ENCODE measurements at places on chromosomes 5 and 9.

DNA sequence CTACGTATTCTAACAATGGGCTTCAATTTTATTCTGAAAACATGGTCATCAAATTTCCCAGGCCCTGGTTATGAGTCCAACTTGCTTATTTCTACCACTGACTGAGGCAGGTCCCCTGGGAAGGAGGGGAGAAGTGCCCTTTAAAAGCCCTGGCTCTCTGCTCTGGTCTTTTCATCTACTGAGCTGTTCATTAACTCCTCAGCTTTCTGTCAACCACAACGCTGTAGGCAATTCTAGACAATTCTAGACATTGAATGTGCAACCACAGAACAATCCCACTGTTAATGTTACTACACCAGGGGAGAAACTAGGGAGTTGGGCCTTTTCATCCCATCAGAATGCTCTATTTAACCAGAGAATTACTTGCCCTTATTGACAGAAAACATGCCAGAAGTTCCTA lies 10.0 kb downstream of the MOCS2 start:
- H3K4me3 ChIP-seq: no peak overlapping the region
- H3K36me3 ChIP-seq: peaks cover 57% of the 10 kb centered on the region
- H3K27ac ChIP-seq: no peak overlapping the region
- H3K27me3 ChIP-seq: no peaks in the 10 kb centered on the region
- H3K4me1 ChIP-seq: no peaks in the 10 kb centered on the region

DNA sequence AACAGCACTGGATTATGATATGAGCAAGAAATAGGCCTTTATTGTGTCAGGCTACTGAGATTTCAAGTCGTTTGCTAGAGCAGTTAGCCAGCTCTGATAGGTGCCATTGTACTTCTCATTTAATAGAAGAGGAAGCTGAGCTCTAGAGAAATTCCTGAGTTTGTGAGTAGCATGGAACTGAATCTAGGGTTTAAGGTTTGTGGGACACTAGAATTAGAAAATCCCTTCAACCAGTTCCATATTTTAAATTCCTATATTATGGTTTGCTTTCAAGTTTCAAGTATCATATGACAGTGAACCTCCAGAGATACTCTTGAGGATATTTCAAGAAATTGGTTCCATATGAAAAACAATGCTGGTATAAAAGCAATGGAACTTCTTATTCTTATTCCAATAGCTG lies 87.6 kb downstream of the ANKRD55 start:
- H3K4me1 ChIP-seq: no peaks in the 10 kb centered on the region
- DNase-seq: no peak
- H3K36me3 ChIP-seq: no peaks in the 10 kb centered on the region
- H3K27ac ChIP-seq: no peak overlapping the region

GRCh38 chr5:116472274-116472673 lies 102.3 kb downstream of the SEMA6A start:
- no peaks in the 10 kb centered on the region for H3K36me3 ChIP-seq
- H3K4me3 ChIP-seq: no peak overlapping the region
- H3K27me3 ChIP-seq: no peaks in the 10 kb centered on the region
- H3K4me1 ChIP-seq: no peaks in the 10 kb centered on the region
- no peak for DNase-seq
- H3K27ac ChIP-seq: no peak overlapping the region

GRCh38 chr9:88757406-88758010 lies 222.5 kb downstream of the NXNL2 start:
- no peak for DNase-seq
- no peaks in the 10 kb centered on the region for H3K36me3 ChIP-seq
- H3K27ac ChIP-seq: no peak overlapping the region
- H3K4me3 ChIP-seq: no peak overlapping the region

GRCh38 chr5:56534102-56534829 lies 281.1 kb upstream of the MAP3K1 start:
- H3K4me1 ChIP-seq: peaks cover 42% of the 10 kb centered on the region
- DNase-seq: no peak
- no peak overlapping the region for H3K4me3 ChIP-seq

GRCh38 chr9:79896390-79896980 lies 324.7 kb downstream of the TLE4 start:
- DNase-seq: no peak
- no peak overlapping the region for H3K27ac ChIP-seq
- no peak overlapping the region for H3K4me3 ChIP-seq
- no peaks in the 10 kb centered on the region for H3K4me1 ChIP-seq

DNA sequence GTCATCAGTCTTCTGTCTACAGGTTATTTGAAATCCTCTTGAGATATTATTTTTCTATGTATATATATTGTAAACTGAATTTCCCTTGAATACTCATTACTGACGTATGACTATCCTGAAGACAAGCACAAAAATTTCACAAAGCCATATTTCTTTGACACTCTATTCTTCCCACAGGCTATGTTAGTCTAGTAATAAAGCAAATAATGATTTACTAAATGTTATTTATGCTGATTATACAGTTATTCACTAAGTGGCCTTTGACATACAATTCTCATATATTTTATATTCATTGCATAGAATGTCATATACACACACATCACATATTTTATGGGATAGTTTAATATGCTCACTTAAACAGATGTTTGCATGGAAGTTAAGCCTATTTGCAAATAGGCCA lies 793.0 kb upstream of the GRAMD2B start:
- no peak for DNase-seq
- no peak overlapping the region for H3K4me3 ChIP-seq
- no peaks in the 10 kb centered on the region for H3K36me3 ChIP-seq
- H3K27me3 ChIP-seq: no peaks in the 10 kb centered on the region
- H3K4me1 ChIP-seq: no peaks in the 10 kb centered on the region
- no peak overlapping the region for H3K27ac ChIP-seq

DNA sequence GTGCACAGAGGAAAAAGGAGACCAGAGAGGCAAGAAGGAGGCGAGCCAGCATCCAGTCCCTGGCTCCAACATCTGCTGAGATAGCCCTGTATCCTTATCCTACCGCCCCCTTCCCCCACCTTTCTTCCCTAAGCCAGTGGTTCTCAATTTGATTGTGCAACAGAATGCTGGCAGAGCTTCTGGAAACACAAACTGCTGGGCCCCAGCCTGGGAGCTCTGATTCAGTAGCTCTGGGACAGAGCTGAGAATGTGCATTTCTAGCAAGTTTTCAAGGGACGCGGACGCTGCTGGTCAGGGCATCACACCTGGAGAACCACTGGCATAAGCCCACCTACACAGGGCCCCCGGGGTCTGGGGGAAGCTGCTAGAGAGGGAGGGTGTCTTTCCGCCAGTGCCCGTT lies 21.1 kb downstream of the AK8 start:
- H3K4me1 ChIP-seq: peaks cover 12% of the 10 kb centered on the region
- DNase-seq: peak; percentile 92
- H3K36me3 ChIP-seq: no peaks in the 10 kb centered on the region
- peak overlapping the region; percentile 21 for H3K4me3 ChIP-seq
- no peaks in the 10 kb centered on the region for H3K27me3 ChIP-seq
- H3K27ac ChIP-seq: peak overlapping the region; percentile 60

All from vagina (tissue), 2 donors.